ENCODE measurements at places on chromosomes 2 and 18.

DNA sequence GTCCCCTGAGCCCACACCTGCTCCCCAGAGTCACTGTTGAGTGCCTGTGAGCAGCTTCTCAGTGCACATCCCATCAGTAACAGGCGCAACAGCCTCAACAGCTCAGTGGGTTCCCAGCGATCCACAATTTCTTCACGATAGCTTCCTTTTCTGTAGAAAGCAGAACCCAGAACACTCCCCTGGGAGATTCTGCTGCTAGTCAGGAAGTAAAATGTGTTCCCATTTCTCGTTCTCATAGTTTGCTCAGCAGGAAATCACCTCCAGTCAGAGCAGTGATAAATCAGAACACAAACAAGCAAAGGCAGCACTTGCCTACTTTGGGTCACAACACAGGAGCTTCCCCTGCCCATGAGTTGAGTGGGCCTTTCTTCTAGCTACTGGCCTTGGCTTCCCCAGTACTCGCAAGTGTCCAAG is 48.9 kb upstream of the ATG16L1 start:
- no peak for DNase-seq

- DNase-seq: no peak
Observed at GRCh38 chr18:55593888-55594287, 5.9 kb upstream of the TCF4 start.

DNA sequence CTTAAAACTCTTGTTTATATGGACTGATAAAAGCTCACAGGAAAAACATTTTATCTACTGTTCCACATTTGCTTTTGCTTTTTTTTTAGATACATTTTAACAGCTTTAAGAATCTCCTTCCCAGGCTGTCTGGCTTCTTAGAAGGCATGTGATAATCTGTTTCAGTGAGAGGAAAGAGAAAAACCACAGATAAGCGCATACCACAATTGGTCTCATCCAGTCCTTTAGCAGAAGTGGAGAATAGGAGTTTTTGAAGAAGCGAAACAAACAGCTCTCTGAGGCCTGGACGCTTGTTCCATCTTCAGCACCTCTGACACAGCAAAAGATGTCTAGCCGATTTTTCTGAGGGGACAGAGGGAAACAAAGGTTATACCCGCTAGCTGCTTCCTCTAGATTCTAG is 37.6 kb downstream of the RMC1 start:
- no peak for DNase-seq

DNA sequence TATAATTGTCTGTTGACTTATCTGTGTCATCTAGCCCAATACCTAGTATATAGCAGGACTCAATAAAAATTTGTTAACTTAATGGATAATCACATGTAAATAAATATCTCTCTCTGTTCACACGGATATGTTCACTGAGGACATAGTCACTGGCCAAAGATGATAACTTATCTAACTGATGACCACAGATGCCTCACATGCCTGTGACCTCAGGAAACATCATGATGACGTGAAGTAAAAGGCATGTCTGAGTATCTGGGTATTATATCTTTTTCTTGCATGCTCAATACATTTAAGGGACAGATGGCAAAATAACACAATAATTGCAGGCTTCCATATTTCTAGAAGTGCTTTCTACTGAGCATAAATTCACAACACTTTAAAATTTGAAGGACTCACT is 41.4 kb upstream of the PARD3B start:
- DNase-seq: no peak

GRCh38 chr18:23138471-23138870 is 3.2 kb downstream of the CABLES1 start:
- DNase-seq: no peak

GRCh38 chr2:25558262-25558661 is 115.1 kb downstream of the DTNB start:
- no peak for DNase-seq

DNA sequence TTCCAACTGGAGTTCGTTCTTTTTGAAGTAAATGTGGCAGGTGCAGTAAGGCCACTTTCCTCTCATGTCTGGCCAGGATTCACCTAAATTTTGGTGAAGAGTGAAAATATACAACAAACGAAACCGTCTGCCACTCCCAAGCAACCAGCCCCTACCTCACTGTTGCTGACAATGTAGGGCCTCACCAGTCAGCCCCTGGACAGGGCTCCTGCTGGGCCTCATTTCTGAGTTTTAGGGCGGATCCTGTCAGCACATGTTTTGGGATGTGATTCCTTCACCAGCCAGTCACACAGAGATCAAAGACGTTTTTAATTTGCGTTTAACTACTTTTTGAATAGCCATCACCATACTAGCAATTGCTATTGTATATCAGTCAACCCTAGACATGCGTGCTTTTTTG is 185.0 kb downstream of the WDR7 start:
- no peak for DNase-seq

DNA sequence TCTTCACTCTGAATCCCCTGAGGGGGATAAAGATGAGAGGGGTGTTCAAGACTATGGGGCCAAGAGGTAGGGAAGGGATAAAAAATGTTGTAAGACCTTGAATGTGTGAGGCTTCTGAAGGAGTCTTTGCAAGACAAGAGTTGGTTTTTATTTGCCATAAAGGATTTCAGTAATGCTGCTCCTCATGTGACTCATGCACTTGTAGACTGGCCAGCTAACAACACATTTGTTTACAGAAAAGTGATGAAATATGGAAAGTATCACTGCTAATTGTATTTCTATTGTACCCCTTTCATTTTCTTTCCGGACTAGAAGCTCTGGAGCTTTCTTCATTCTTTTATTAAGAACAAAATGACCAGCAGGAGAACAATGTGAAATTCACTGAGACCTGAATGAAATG is 782.1 kb downstream of the EPHA4 start:
- DNase-seq: no peak

DNA sequence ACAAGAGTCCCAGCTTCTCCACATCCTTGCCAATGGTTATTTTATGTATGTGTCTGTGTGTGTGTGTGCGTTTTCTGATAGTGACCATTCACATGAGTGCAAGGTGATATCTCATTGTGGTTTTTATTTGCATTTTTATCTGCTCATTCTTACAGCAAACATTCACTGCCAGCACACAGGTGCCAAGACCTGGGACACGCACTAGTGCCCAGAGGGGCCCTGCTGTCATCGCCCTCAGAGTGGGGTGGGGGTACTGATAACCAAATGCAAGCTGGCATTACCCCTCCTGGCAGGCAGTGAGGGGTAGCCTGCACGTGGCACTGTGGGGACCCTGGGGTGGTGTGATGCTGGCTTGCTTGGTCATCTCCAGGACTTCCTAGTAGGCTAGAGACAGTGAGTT is 285.4 kb downstream of the LPIN1 start:
- no peak for DNase-seq

DNA sequence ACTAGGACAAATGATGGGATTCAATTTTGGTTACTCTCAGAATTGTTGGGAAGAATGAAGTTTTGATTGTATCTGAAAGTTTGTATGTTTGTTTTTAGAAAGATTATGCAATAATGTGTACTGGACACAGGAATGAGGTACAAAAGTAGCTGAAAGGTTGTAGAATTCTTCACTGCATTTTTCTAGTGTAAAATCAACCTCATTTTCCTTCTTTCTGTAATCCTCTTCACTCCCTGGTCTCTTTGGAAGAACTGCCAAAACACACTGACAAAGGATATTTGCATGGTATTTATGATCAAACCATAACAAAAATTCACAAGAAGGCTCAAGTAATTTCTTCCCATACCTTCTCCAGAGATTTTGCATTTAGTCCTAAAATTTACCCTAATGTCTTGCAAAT is 110.7 kb downstream of the ZEB2 start:
- DNase-seq: no peak

GRCh38 chr2:105712166-105712915 is 32.4 kb upstream of the NCK2 start:
- DNase-seq: no peak

GRCh38 chr18:58542426-58543159 is 86.3 kb downstream of the ALPK2 start:
- DNase-seq: no peak

All from stimulated activated CD8-positive, alpha-beta memory T cell treated with anti-CD3 and anti-CD28 coated beads, Interleukin-4, amount 100 ng/mL, for 24 hours (primary cell).